ENCODE measurements at places on chromosomes 7 and 10.
A peak's percentile ranks its signal among the peaks of the same experiment; 100 is the strongest.

- DNase-seq, result no peak
These were observed 248.2 kb upstream of the KLF14 start for GRCh38 chr7:130982160-130982638.

DNA sequence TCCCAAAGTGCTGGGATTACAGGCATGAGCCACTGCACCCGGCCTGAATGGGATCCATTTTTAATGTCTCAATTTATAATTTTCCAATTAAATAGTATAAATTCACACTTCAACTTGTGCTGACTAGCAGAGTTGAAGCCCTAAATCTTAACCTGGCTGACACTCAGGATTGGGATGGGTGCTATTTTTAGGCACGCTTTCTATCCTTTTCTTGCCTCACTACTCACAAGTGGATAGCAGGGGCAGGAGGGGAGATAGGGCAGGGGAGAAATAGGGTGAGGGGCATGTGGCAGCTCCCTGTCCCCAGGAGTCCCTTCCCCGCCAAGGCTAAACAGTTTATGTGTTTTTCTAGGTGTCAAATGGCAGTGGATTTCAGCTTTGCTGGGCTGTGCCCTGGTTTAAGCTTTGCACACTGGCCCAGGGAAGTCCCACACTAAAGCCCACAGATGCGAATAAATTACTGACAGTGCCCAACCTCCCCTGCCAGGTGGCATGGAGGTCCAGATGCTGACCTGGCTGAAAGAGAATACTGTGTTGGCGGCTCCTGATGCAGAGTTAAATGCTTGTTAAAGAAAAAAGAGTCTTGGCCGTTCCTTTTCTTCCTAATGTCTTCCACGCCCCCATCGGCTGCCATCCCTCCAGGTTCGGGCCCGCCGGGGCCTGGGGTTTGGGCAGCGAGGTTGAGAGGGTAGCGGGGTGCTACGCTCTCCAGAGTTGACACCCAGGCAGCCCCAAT, 36.2 kb upstream of the EFCAB10 start:
- no peak for DNase-seq

DNA sequence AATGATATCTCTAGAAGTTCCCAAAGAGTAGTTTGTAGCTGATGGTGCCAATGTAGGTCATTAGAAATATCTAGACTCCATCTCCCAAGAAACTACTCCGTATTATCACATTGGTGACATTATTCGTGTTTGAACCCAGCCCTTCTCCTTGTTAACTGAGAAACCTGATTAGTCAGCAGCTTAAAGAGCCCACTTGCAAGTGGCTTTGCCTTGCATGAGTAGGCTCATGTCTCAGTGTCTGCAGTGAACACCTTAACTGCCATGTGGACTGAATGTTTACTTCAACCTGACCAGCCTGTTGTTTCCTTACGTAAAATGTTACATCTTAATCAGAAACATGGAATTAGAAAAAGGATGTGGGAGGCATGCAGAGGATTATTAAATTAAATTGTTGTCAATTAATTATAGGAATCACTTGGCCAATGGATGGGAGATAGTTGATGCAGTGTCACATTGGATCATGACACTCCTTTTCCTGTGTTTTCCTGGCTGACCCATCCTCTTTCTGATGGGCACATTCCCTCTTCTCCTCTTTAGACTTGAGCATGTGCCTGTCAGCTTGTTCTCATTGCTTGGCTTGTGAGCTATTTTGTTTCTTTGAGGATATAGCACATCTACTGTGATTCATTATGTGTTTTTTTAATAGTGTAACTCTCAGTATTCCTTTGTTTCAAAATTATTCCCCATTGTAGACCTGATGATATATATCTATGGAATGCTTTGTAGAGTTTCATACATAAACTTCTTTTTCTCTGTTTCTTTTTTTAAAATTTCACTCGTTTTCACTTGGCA, 18.0 kb downstream of the STARD3NL start:
- no peak for DNase-seq

- no peak for DNase-seq
These were observed 306.0 kb upstream of the TMEM229A start for GRCh38 chr7:124338861-124339260.

DNA sequence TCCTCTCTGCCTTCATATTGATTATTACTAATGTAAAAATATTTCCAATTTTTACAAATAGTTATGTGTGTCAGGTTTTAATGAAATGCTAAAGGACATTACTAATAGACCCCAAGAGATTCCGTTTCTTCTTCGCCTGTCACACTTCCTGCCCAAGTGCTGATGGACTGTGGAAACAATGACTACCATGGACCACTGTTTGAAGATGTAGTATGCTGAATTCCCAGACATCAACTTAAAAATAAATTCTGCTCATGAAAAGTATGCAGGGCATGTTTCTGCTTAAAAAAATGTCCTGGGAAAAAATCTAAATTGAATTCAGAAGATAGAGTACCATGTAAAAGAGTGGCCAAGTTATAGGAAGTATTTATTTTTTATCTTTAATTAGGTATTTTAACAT, 52.1 kb downstream of the ST7 start:
- DNase-seq, result no peak

GRCh38 chr10:3173171-3173878, 743 bp upstream of the PITRM1 start:
- no peak for DNase-seq

GRCh38 chr10:113620511-113620910, 43.3 kb downstream of the NRAP start:
- no peak for DNase-seq

DNA sequence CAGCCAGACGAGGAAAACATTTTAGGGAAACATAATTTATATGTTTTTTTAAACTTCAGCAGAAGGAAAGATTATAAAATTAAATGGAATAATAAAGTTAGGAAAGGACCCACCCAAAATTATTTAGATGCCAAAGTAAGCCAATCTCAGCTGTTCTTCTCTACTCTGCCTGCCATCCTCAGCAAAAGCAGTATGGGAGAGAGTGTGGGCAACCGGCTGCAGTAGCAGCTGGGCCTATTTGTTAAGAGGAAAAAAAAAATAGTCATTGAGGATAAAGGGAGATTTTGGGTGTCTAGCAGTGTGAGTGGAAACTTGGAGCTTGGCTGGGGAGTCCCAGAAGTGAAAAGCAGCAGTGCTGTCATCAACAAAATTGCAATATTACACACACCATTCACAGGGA, 15.4 kb downstream of the SEMA3E start:
- no peak for DNase-seq

DNA sequence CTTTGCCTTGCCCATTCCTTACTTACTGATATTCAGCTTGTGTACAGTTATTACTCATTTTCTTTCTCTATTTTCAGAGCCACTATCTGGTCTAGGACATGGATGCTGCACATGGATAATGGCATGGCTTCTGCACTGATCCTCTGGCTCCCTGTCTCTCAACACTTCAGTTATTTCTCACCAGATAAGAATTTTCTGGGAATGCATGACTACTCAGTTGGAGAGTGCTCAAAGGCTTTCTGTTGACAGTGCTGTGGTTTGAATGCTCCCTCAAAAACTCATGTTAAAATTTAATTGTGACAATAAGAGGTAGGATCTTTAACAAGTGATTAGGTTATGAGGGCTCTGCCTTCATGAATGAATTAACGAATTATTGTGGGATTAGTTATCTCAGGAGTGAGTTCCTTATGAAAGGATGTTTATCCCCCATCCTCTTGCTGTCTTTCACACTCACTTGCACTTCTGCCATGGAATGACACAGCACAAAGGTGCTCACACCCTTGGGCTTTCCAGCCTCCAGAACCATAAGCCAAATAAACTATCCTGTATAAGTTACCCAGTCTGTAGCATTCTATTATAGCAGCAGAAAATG, 16.1 kb upstream of the PIK3CG start:
- peak; percentile 76 for DNase-seq

- no peak for DNase-seq
These were observed 120.6 kb downstream of the SH3PXD2A start for GRCh38 chr10:103734731-103735130.

DNA sequence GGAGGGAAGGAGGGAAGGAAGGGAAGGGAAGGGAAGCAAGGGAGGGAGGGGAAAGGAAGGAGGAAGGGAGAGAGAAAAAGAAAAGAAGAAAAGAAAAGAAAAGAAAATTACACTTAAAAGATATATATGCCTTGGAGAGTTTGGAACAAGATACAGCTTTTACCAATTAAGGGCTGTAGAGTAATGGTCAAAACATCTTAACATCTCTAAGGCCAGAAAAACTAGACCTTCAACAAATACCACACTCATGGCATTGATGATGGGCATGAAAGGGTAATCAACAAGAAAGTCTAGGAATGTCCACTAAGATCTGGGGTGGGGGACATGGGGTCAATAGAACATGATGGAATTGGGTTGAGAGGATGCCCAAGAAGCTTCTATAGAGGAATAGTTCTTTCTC, 74.5 kb downstream of the CREB3L2 start:
- no peak for DNase-seq

GRCh38 chr7:49781996-49782395, 8.6 kb downstream of the VWC2 start:
- DNase-seq, result no peak

GRCh38 chr10:50918529-50918928, 33.1 kb upstream of the A1CF start:
- DNase-seq, result no peak

DNA sequence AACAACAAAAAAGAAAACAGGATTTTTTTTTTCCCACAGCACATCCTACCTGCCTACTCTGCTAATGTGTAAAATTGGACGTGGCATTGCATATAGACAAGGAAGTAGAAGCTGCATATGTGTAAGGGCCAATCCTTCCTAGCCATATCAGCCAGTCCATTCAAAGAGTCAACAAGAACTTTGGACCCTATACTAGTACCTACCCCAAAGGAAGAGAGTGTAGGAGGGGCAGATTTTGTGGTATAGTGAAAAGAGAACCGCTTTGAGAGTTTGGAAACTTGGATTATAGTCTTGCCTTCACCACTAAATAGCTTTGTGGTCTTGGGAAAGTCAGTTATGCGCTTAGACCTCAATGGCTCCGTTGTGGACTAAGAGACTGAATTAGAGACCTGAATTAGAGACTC, 12.1 kb upstream of the MCU start:
- no peak for DNase-seq

- no peak for DNase-seq
These were observed 19.7 kb downstream of the ESYT2 start for GRCh38 chr7:158809596-158809995.

- no peak for DNase-seq
These were observed 25.9 kb upstream of the YAE1 start for GRCh38 chr7:39540320-39540719.

DNA sequence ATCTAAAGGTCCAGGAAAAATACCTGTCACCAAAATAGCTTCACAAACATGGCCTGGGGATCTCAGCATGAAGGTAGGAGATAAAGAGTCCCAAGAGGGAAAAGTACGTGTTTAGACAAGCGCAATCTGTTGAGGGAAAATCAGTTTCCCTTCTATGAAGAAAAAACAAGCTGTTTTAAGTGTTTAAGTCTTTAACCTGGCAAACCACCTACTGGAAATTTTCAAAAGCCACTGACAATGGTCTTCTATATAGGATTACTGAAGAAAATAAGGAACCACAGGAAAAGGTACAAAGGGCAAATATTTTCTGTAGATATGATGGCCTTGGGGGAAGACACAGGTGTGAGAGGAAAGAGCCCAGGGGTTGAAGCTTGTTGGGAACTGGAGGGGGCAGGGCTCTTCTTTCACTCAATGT, 21.2 kb downstream of the ALDH18A1 start:
- DNase-seq, result no peak

- DNase-seq, result peak; percentile 37
These were observed 3.5 kb downstream of the STK31 start for GRCh38 chr7:23713285-23714149.

DNA sequence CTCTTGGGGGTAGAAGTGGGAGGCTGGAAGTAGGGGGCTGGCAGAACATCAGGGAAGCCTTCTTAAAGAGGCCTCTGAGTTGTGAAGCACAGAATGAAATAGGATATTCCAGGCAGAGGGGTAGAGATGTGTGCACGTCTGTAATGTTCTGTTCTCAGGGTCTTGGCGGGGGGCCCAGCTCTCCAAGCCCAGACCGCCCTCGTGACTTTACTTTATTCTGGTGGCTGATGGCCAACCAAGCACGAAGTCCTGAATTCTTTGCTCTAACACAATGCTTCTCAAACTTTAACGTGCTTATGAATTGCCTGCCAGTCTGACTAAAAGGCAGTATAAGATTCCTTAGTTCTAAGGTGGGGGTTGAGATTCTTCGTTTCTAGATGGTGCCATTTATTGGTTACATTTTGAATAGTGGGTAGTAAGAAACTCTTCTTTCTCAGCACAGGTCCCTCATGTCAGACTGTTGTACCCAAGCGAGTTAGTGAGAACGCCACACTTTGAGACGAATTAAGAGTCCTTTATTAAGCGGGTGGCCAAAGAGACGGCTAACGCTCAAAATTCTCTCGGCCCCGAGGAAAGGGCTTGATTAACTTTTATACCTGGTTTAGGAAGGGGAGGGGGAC, 8.2 kb downstream of the PRXL2A start:
- DNase-seq, result no peak

DNA sequence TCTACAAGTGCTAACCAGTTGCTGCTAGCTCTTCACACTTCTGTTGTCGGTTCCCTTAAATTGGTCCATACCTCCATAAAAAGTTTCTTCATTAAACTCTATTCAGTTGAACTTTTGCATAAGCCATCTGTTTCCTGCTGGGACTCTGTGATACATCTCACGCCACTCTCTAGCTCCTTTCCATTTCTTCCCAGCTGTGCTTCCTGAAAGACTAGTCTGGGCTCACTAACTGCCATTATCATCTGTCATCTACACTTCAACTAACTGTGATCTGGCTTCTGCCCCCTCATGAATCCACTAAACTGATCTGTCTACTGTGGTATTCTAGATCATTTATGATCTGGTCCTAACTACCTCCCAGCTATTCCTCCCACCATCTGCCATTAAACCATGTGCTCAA, 78.3 kb downstream of the ELAPOR2 start:
- no peak for DNase-seq

GRCh38 chr7:121557034-121557892, 161.2 kb upstream of the FAM3C start:
- DNase-seq, result no peak

DNA sequence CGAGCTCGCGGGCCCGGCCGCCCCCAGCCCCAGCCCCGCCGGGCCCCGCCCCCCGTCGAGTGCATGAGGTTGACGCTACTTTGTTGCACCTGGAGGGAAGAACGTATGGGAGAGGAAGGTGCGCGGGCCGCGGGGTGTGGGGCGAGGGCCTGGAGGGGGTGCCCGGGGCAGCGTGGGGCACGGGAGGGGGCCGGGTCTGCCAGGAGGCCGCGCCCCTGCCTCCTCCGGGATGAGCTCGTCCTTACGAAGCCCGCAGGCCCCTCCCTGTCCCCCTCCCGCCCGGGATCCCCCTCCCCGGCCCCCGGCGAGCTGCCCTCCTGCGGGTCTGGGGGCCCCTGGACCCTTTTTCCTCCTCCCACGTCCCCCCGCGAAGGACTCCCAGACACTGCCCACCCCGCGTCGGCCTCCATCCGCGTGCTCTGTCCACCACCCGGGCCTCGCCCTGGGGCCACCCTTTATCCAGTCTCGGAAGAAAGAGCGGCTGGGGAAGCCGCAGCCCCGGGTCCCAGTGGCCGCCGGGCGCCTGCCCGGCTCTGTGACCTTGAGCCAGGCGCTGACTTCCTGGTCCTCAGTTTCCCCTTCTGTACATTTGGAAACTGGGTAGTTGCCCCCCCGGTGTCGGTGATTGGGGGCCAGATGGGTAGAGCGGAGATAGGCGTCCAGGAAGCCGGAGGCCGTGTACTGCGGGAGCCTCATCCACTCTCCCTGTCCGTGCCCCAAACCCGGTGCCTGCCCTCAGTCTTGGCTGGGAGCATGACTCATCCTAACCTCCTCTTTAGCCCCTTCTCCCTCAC, 521 bp downstream of the LIMK1 start:
- peak; percentile 74 for DNase-seq
